ENCODE measurements at places on chromosomes 7 and 10.
A peak's percentile ranks its signal among the peaks of the same experiment; 100 is the strongest.

- DNase-seq = no peak
These were observed 282.1 kb upstream of the BMPER start for GRCh38 chr7:33623267-33623666.

DNA sequence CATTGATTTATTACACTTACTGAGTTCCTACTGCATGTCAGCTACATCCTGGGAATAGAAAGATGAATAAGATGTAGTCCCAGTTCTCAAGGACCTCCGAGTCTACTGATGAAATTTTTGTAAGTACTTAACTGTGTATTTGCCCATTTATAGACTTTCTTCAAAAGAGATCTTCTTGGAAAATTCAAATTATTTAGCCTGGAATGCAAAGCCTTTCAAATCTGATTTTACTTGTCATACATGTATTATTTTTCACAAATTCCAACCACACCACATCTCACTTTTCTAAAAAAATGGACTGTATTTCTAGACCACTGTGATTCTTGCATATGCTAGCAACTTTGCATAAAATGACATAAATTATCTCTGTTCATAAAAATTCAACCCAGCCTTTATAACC is 581.3 kb downstream of the ATRNL1 start:
- DNase-seq = no peak

- DNase-seq = no peak
These were observed 94.2 kb downstream of the EBF3 start for GRCh38 chr10:129869596-129870473.

DNA sequence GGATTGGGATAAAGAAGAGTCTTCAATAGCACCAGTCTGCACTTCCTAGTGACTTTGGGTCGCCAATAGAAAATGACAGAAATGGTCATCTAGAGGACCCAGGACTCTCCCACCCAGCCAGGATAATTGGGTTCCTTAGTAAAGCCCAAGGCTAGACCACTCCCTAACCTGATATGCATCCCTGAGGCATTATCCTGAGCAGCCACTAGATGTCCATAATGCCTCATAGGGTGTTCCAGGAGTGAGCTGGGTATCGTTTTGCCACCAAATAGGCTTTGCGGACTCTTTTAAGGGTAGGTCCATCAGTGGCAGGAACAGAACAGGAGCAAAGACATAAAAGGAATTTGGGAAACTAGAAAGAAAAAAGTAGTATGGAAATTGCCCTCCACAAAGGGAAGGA is 4.5 kb upstream of the LRRC4 start:
- no peak for DNase-seq

DNA sequence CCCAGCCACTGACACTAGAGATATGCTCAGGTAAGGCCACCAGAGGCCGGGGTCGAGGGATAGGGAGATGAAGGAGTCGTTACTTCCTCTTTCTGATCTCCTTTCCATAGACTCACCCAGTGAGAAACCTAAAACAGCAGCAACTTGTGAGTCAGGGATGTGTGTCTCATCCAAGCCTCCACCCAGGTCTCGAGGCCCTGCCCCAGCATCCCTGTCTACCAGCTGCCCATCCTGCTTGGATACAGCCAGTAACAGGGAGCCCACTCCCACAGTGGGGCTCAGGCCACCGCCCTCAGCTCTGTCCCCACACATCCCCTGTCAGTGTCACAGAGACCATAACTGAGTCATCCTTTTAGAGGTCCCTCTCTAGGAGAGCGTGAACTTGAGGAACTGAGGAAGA is 49.6 kb upstream of the CHST15 start:
- DNase-seq = no peak

DNA sequence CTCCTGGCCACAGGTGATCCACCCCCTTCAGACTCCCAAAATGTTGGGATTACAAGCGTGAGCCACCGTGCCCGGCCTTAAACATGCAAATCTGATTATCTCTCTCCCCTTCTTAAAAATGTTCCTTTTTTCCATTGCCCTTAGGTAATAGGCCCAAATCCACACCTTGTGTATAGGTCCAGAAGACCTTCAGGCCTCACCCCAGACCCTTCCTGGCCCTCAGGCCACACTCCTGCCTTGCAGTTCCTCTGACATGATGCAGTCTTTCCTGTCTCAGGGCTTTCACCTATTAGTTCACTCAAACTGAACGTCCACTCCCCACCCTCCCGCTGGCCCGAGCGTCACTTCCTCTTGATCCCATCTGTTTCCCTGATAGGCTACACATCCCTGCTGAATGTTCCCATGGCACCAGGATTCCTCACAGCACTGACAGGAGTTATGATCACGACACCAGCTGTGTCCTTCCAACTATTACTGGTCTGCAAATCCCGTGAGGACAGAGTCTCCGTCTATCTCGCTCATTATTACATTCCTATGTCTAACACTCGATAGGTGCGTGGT is 46.4 kb downstream of the DENND2A start:
- no peak for DNase-seq

GRCh38 chr10:99685597-99685967 is 26.3 kb downstream of the ENTPD7 start:
- DNase-seq = no peak

DNA sequence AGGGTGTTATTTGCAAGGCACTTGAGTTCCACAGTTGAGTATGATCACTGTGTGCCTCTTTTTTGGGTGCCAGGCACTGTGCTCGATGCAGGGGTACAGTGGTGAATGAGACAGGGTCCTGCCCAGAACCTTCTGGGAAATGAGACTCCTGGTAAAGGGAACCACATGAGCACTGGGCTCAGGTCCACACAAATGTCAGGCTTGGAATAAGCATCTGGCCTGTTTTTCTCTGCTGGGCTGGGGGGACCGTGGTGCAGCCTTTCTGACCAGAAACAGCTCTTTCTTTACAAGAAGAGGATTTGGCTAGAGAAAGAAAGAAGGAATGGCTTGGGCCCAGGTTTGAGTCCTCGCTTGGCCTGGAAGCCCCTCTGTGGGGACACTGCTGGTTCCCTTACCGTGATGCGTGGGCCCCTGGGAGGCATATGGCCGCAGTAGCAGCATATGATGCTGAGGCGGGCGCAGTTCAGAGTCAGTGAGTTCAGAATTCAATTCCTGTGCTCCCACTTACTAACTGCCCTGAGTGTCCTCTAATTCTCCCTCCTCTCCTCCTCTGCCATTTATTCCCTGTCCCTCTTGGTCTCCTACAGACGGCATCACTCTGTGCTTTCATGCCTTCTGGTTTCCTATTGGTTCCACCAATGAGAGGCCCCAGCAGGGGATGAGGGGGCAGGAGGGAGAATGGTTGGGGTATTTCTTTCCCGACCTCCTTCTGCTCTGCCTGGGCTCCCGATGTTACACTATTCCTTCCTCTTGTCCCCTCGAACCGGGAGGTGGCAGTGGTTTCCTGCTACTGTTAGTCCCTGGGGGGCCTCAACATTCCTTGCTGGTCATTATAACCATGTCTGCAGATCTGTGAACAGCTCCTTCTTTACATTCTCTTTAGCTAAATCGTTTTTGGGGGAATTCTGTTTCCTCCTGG is 9.6 kb upstream of the KCP start:
- no peak for DNase-seq

- peak; percentile 98 for DNase-seq
These were observed 39.2 kb downstream of the EEPD1 start for GRCh38 chr7:36192053-36192824.

GRCh38 chr7:114981323-114981722 is 59.4 kb downstream of the MDFIC start:
- DNase-seq = no peak

DNA sequence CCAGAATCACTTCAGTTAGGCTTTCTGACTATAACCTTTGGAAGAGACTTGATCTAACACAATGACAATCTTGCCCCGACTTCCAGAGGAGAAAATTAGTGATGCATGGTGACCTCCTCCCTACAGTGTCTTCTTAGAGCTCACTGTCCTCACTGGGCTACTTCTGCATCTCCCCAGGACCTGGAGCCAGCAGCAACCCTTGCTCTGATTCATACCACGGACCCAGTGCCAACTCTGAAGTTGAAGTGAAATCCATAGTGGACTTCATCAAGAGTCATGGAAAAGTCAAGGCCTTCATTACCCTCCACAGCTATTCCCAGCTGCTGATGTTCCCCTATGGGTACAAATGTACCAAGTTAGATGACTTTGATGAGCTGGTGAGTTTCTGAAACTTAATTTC is 12.6 kb downstream of the CPA2 start:
- DNase-seq = no peak

DNA sequence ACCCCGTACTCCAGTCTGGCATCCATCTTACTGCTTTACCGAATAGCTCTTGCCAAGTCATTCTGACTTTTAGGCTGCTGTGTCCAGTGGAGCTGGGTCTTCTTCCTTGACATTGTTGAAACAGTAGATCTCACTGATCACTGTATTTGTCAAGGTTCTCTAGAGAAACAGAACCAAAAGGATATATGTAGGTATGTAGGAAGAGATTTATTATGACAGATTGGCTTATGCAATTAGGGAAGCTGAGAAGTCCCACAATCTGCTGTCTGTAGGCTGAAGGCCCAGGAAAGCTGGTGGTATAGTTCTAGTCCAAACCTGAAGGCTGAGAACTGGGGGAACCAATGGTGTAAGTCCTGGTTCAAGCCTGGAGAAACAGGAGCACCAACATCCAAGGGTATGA is 12.1 kb upstream of the PRRT4 start:
- DNase-seq = no peak

- peak; percentile 81 for DNase-seq
These were observed 43.0 kb downstream of the PODXL start for GRCh38 chr7:131513245-131514061.

DNA sequence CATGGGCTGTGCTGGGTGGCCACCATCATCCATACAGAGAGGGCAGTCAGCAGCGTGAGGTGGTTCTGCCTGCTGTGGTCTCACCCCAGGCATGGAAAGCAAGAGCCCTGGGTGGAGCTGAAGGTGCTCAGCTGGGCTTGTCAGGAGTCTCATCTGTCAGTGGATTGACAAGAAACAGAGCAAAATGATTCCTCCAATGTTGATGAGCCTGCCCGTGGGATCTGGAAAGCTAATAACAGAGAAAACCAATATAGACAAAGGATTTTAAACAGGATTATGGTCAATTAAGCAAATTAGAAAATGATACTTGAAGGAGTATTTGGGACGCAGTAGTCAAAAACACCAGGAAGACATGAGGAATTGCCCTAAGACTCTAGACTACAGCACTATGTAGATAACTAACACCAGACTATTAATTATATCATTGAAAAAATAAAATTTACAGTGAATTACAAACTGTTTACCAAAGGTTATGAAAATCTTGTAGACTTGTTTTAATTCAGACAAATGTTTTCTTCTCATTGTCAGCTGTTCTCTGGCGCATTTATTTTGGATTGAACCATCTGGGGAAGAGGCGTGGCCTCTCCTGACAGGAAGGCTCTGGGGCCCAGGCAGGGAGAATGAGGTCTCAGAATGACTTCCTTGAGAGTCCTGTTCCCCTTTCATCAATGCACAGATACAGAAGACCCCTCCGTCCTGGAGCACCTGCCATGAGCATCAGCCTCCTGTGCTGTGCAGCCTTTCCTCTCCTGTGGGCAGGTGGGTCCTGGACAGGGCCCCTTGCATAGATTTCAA is 211.2 kb upstream of the PRSS58 start:
- no peak for DNase-seq

DNA sequence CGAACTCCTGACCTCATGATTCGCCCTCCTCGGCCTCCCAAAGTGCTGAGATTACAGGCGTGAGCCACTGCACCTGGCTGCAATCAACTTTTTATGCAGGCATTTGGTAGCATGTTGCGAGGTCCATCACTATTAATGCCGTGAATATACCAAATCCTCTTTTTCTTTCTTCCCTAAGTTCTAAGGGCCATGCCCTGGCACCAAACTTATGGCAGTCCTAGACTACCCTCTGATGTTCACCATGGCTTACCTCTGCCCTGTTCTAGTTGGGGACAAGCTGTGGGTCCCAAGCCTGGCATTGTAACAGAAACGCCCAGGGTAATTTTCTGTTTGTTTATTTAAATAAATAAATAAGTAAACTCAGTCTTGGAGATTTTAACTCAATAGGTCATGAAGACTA is 13.3 kb downstream of the PRSS2 start:
- DNase-seq = no peak

GRCh38 chr7:18565337-18565736 is 69.8 kb downstream of the HDAC9 start:
- DNase-seq = peak; percentile 29

- peak; percentile 8 for DNase-seq
These were observed 228.8 kb upstream of the FAM3C start for GRCh38 chr7:121624958-121625357.

DNA sequence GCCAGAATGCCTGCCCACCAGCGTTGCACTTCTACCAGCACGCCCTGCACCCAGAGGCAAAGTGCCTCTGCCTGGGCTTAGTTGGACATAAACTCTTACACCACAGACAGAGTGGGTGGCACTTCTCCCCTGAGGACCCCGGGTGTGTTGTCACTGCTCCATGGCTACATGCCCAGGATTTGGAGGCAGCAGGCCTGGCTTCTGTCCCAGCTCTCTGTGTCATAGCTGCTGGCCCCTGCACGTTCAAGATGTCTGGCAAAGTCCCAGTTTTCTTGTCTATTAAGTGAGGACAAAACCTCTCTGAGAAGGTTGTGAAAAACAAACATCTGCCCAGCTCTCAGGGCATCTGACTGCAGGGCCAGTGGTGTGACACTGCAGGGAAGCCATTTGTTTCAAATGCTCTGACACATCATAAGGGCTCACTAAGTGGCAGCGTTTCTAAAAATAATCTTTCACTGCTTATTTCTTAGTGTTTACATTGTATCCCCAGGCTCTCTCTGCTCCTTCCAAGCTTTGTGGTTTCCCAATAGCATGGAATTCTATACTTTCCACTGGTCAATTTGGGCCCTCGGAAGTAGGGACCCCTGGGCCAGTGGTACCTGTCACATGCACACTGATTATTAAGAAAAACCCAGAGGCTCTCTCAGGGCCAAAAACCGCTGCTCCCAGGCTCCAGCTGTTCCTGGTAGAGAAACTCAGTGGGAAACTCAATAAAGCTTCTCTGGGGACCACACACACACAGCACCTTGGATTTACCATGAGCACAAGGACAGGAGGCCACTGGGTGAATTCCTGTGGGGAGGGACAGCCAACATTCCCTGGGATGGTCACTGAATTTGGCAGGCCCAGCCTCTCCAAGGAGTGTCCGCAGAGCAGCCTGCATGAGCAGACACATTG is 86.2 kb upstream of the ANLN start:
- DNase-seq = peak; percentile 88

GRCh38 chr7:122543891-122544290 is 155.0 kb downstream of the RNF133 start:
- no peak for DNase-seq

- DNase-seq = no peak
These were observed 33.6 kb downstream of the PRF1 start for GRCh38 chr10:70568781-70569495.

DNA sequence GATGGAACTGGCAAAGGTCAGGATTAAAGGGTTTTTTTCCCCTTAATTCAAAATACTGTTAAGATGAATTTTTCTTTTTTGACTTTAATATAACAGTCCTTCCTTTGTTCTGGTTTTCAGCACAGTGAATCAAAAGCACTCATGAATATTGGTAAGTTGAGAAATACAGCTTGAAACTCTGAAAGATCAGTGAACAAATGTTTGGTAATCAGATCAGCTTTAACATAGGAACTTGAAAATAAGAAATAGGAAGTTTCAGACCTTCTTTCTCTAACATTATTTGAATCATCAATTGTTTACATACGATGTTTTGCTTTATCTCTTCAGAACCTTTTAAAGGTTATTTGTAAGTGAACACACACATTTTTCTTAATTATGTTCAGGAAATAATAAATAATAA is 90.5 kb downstream of the SGMS1 start:
- no peak for DNase-seq
